Stomach (tissue), 19 donors: ENCODE measurements at places on chromosomes 3 and 15. TPM values are rescaled to one million over a fixed set of nuclear protein-coding genes. Genes with fewer than 3 reads are reported as not detected.

GRCh38 chr3:119759962-119760361, 21.9 kb upstream of the NR1I2 start:
- no peak for DNase-seq

- DNase-seq, result no peak
These were observed 238.8 kb downstream of the CDIN1 start for GRCh38 chr15:36818260-36818659.

DNA sequence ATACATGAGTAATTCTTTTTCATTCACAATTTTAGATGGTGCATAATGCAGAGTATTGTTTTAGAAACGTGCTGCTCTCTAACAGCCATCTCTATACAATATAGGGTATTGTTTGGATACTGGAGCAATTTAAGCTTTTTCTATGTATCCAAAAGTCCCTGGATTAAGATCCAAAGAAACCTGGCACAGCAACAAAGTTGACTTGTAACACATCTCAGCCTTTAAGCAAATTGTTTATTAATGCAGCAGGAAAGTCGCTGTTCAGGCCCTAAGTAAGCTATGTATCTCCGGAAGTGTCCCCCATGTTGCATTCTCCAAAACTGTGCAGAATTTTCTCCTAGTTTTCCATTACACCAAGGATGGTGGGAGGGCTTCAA, 7.3 kb downstream of the VGLL4 start:
- peak; percentile 44 for DNase-seq

STXBP5L gene
- total RNA-seq, result 12.8 TPM

P2RY14 gene
- total RNA-seq, result 43.2 TPM

GRCh38 chr3:153273767-153274435, 111.9 kb downstream of the RAP2B start:
- DNase-seq, result peak; percentile 20

- no peak for DNase-seq
These were observed 115.7 kb upstream of the ADAMTS9 start for GRCh38 chr3:64803469-64803868.

- DNase-seq, result no peak
These were observed 61.3 kb downstream of the ZDHHC19 start for GRCh38 chr3:196149831-196150301.

CCR1 gene
- not detected for total RNA-seq

GRCh38 chr3:185076219-185076618, 76.6 kb downstream of the C3orf70 start:
- DNase-seq, result no peak

- no peak for DNase-seq
These were observed 32.9 kb upstream of the SEC13 start for GRCh38 chr3:10353661-10354360.

OR5H6 gene
- total RNA-seq, result not detected

NANOGP8 gene
- total RNA-seq, result not detected

GP9 gene
- not detected for total RNA-seq

GRCh38 chr15:70013656-70014313, 83.9 kb downstream of the TLE3 start:
- DNase-seq, result no peak

- DNase-seq, result no peak
These were observed 16.7 kb upstream of the MYH15 start for GRCh38 chr3:108527109-108527508.

- DNase-seq, result no peak
These were observed 28.7 kb upstream of the COPB2 start for GRCh38 chr3:139418144-139418543.

GRCh38 chr15:96622714-96623113, 292.2 kb downstream of the NR2F2 start:
- DNase-seq, result no peak

DNA sequence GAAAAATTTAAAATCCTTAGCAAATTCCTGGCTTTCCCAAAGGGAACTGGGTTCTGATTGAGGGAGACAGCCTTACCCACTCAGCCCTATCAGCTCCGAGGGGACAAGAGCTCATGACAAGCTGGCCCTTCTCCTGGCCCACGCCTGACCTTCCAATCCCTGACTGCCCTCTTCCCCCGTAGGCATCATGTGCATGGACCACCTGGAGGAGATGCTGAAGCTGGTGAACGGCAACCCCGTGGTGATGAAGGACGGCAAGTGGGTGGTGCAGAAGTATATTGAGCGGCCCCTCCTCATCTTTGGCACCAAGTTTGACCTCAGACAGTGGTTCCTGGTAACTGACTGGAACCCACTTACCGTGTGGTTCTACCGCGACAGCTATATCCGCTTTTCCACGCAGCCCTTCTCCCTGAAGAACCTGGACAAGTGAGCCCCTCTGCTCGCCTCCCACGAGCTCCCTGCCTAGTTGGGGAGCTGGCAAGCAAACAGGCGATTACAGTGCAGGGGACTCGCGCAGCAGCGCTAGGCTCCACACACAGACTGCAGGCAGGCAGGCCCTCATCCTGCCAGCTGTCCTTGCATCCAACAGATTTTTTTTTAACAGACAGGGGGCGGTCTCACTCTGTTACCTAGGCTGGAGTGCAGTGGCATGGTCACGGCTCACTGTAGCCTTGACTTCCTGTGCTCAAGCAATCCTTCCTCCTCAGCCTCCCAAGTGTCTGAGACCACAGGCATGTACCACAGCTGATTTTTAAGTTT, 16.8 kb downstream of the RPUSD3 start:
- peak; percentile 34 for DNase-seq

- DNase-seq, result no peak
These were observed 24.7 kb downstream of the GOLGA6L2 start for GRCh38 chr15:23422099-23422945.

DNA sequence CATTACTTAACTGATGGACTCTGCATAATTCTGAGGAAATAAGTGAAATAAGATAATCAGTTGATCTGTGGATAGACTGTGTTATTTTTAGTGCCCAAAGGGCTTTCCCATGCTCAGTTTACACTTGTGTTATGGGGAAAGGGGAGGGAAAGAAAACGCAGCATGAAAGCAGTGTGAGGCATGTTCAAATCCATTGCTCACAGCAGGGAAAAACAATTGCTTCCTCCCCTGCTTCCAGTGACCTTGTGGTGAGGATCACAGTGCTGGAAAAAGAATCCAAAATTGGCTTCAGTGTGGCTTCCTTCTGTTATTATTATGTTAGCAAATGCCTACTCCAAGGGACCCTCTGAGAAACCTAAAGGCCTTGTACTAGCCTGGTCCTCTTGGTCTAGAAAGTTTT, 285.1 kb upstream of the CDIN1 start:
- no peak for DNase-seq

GRCh38 chr15:68383161-68384074, 48.5 kb downstream of the ITGA11 start:
- peak; percentile 64 for DNase-seq

GRCh38 chr3:43152649-43153048, 46.8 kb upstream of the POMGNT2 start:
- no peak for DNase-seq

DNA sequence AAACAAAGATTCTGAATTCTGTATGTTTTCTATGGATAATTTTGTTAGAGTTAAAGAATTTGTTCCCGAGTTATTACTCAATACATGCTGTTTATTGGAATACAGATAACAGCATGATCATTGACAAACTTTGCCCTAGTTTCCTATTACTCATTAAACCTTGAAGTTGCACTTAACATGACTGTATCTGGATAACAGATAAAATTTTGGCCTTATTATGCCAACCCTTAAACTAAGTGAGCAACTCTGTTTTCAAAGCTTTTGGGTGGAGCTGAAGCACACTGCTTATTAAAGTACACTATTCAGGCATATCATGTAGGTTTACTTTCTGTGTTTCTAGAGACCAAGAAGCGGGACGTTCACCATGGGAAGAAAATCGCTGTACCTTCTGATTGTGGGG, at the start of gene AADAC:
AADAC (plus strand) TSS at position 318 of the 400 bp plus-strand sequence; CDS start at position 365, 47 bp downstream.
- no peak for DNase-seq

DNA sequence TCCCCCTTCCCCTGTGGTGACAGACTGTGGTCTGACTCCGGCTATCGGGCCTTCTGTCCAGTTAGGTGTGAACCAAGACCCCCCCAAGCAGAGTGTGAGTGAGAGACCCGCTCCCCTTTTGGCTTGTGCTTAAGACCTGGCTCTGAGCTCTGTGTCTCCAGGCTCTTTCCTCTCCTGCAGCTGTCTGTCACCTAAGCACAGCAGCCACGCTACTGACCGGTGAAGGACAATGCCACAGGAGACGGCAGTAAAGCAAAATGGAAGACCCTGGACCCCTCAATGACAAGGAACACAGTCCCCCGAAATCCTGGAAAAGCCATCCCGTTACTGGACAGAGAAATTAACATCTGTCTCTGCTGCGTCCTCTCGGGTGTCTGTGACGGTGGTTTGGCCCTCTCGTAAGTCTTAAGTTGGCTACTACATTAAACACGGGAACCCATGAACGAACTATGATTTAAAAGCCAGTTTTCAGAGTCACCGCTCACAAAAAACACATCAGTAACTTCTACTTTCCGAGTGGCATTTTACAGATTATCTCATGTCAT, 53.7 kb downstream of the CHSY1 start:
- DNase-seq, result no peak

GRCh38 chr3:37054370-37054769, 61.1 kb downstream of the MLH1 start:
- DNase-seq, result no peak

LSMEM2 gene
- not detected for total RNA-seq

DNA sequence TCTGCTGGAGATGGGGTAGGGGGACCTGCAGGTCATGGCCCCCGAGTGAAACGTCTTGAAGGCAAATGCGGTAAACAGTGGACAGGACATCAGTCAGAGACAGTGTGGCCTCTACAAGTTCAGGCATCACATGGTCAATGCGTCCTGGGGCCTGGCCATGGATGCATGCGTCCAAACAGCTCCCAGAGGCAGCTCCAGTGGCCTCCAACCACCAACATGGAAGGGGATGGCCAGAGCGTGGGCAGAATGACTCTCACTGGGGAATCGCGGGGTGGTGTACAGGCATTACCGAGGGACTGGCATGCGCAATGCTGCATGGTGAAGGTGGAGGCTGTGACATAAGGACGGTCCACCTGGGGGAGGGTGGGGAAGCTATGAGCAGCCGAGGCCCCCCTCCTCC, 35.6 kb upstream of the IQSEC1 start:
- DNase-seq, result no peak

DNA sequence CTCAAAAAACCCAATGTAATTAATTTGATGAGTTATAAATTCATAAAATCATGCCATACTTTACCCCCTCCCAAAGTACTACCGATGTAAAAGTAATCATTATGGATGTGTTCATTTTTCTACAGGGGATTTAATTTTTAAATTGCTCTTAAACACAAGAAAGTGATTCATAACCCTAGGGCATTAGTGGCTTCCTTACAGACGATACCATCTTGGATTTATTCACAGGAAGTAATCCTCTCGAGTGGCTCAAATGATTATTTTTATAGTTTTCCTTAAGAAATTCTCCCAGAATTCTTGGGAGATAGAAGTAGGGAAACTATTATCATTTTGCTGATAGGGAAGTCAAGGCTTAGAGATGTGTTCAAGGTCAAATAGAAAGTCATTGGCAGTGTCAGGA, 80.9 kb downstream of the PEX5L start:
- no peak for DNase-seq

DNA sequence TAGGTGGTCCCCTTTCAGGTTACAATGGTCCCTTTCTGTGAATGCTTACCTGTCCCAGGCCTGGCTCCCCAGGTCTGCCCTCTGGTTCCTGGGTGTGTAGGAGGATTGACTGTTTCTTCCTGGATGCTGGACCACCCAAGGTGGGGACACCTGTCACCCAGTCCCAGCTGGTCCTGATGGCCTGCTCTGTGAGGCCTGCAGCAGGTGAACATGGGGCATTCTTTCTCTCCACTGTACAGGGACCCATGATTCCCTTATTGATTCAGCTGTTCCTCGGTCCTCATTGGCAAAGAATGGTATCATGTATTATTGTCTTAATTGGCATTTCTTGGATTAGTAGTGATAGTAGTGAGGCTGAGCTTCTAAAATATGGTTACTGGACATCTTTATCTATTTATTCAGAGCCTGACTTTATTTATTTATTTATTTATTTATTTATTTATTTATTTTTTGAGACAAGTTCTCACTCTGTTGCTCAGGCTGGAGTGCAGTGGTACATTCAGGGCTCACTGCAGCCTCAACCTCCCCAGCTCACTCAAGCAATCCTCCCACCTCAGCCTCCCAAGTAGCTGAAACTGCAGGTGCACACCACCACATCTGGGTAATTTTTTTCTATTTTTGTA, 8.8 kb upstream of the DNAJA4 start:
- DNase-seq, result no peak

CDHR4 gene
- not detected for total RNA-seq

PLA1A gene
- total RNA-seq, result not detected
